WTC11 (cell line): ENCODE measurements at places on chromosomes 1 and 21.
A peak's percentile ranks its signal among the peaks of the same experiment; 100 is the strongest.

DNA sequence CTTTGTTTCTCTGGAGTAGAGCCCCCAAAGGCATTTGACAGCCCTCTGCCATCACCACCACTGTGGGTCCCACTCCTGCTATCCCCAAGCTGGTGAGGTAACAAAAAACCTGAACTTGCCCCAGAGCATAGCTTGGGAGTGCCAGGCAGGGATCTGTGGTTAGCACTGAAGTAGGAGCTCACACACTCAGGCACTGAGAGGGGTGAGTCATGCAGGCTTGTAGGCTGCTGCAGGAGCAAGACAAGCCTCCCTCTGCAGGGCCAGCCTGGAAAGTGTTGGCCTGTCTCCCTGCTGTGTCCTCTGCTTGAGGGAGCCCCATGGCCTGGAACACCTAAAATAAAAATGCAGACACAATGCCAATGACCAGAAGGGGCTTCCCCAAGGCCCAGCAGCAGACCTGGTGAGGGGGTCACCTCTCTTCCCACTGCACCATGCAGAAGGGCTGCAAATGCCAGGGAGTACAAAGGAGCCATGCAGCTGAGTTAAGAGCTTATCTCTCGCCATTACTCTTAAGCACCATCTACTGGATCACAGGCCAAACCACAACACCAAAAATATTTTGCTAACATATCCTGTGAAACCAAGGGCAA lies 108.9 kb upstream of the POGK start:
- no peak for DNase-seq

- no peak for DNase-seq
Observed at GRCh38 chr1:22089134-22089571, 36.6 kb downstream of the CDC42 start.

GRCh38 chr1:73998348-73998959 lies 199.5 kb downstream of the LRRIQ3 start:
- no peak for DNase-seq

GRCh38 chr1:227323171-227323966 lies 5.1 kb upstream of the CDC42BPA start:
- DNase-seq = no peak

DNA sequence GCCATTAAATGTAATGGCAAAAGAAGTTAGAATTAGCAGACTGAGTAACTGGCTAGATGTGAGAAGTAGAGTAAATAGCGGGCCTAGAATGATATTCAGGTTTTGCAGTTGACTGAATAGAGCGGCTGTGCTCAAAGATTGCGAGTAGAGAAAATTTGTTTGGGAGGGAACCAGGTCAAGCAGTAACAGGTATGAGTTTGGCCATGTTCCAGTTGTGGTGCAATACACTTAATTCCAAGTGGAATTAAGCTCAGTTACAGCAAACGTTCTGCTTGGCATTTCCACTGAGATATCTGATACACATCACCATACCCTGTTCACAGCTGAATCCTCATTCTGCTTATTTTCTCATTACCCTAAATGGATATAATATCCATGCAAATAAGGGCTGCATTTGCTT lies 1382.9 kb downstream of the MRPL39 start:
- no peak for DNase-seq

GRCh38 chr1:205168291-205168690 lies 43.2 kb downstream of the DSTYK start:
- no peak for DNase-seq

GRCh38 chr1:89512996-89513720 lies 11.5 kb upstream of the LRRC8B start:
- DNase-seq = no peak

- DNase-seq = no peak
Observed at GRCh38 chr1:107557095-107557494, 407.9 kb downstream of the VAV3 start.

DNA sequence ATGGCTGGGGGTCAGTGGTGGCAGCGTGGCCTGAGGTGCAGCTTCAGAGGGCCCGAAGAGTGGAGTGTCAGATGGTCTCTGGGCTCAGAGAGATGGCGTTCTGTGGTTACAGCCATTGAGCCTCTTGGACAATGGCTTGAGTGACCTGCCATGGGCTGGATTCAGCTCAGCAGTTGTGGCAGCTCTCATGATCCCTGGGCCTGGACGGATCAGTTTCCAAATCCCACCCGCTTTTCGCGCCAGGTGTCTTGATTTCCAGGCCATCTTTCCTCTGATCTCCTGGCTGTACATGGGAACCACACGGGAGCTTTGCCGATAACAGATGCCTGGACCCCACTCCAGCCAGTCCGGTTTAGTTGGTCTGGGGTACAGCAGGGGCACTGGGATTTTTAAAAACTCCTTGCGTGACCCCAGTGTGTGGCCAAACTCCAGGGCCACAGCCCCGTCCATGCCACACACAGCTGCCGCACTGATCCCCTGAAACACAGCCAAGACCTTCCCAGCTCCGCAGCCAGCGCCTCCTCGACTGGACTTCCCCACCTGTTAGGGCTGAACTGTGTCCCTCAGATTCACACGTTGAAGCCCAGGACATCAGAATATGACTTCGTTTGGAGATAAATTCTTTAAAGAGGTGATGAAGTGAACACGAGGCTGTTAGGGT lies 67.9 kb downstream of the ATP5PO start:
- DNase-seq = no peak

DNA sequence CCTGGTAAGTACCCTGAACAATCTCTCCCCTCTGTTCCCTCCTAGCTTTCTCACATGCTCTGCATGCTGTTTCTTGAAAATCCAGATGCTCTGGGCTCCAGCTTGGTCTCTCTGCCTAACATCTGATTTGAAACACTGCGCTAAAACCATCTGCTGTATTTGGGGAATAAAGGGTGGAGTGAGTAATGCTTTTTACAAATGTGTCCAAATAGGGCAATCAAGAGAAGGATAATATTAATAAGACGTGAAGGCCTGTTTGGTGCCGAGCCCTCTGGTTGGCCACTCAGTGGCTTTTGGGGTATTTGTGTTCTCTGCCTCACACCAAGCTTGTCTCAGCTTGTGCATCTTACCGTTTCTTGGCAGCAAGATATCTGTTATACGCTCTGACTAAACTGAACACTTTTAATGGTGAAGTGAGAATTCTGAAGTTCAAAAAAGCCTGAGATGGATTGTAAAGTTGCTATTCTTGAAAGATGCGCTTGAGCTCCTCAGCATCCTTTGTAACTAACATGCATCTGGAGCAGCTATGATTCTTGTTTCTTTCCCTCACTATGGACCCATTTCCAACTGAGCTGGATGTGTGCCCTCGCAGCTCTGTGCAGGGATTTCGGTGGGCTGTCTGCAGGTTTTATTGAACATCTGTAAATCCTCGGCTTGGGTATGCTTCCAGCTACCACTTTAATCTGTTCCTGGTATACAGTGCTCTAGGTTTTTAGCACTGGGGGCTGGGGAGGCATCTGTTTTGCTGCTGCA lies 269.4 kb downstream of the RWDD3 start:
- no peak for DNase-seq

GRCh38 chr1:11456965-11457364 lies 22.0 kb upstream of the DISP3 start:
- no peak for DNase-seq

- DNase-seq = peak; percentile 20
Observed at GRCh38 chr1:172720339-172720738, 61.4 kb downstream of the FASLG start.

DNA sequence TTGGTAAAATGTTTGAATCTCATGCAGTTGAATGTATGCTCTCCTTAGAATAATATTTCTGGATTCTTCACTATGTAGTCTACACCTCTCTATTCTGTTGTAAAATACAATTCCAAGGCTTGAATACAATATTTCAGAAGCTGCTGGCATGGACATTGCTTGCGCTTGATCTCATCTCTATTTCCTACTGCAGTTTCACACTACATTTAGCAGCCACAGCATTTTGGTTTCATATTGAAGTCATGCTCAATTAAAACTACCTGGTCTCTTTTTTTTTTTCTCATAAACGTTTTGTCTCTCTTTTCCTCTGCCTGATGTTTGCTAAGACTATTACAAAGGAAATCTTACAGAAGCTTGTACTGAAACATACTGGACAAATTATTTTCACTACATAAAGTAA lies 631.0 kb upstream of the TMPRSS15 start:
- DNase-seq = no peak

DNA sequence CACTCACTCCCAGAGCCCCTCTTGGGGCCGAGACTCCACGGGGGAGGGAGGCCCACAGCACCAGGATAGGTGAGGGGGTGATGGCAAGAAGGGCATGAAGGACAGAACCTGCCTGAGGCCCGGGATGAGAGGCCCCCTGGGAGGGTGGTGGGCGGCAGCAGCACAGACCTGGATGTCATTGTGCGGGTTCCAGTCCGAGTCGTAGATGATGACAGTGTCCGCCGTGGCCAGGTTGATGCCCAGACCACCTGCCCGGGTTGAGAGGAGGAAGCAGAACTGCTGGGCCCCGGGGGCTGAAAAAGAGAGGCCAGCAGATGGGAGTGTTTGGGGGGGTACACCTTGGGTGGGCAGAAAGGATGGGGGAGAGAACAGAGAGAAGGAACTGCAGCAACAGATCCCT lies 50.1 kb downstream of the CHD5 start:
- no peak for DNase-seq

- DNase-seq = no peak
Observed at GRCh38 chr1:167169642-167170041, 51.0 kb upstream of the POU2F1 start.

- DNase-seq = no peak
Observed at GRCh38 chr1:4137621-4138415, 237.7 kb upstream of the C1orf174 start.

DNA sequence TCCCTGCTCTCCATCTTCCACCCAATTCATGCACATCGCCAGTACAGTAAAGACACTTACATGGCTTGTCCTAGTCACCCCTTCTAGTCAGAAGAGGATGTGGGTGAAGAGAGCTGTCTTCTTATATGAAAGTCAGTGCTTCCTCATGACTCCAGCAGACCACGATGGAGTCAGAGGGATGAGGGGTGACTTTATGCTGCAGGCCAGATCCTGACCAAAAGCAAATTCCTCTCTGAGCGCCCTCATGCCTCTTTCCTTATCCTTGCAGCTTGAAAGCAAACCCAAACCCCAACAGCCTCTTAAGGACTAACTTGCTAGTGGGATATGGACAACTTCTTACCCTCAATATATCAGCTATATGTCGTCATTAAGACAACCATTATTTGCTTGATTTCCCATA lies 348.2 kb upstream of the DUSP10 start:
- DNase-seq = no peak

DNA sequence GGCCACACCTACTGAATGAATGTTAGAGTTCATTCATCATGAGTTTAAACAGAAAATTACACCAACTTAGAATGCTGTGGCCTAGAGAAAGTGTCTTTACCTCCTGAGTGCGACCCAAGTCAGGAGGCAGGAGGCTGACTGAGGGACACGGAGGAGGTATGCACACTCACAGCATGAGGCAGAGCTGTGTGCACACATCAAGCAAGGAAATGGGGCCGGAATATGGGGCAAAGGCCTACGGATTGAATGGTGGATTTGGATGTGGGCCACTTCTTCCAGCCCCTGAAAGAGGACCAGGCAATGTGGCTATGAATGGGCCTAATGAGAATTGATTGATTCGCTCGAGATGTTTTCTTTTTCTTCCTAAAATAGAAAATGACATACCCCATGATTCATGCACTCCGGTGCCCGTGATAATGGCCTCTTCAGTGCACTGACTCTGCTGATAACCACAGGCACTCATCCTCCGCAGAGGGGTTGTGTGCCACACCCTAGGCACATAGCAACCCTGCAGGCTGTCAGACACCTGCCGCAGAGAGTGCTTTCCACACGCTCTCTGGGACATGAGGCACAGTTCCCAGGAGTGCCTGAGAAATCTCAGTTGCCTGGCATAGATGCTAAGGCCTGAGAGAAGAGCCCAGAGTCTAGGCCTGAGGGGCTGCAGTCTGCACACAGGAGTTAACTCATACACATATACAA lies 155.5 kb downstream of the GLUL start:
- DNase-seq = no peak

GRCh38 chr1:9169601-9170137 lies 40.8 kb upstream of the GPR157 start:
- no peak for DNase-seq

DNA sequence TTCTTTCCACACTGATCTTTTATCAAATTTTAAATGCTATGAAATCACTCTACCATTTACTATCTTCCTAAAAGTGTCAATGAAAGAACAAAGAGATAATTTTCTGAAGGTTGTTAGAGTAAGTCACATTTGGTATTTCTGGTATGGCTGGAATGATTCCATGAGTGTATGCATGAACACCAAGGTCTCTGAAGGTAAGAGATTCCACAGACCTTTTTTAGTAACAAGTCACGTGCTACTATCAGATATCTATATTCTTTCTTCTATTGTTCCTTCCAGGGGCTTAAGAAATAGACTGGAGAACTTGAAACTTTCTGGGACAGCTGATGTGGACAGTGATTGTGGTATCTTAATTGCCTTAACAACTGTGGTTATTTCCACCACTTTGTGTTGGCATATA lies 265.0 kb downstream of the SDCCAG8 start:
- no peak for DNase-seq

DNA sequence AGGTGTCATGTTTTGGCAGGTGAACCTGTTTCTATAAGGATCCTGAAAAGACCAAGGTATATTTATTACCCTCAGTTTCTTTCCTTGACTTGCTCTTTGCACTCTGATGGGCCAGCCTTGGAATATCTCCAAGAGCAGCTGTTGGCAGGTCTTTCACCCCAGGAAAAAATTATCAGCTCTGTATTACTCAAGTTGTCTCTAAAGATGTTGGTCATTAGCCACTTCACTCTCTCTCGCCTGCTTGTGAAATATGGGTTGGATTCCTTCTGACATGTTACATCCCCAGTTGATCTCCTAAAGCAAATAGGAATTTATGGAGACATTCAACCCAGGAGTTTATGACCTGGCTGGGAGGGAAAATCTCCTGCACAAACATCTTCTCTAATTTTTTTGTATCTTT lies 85.9 kb downstream of the KCNJ15 start:
- DNase-seq = no peak

GRCh38 chr21:36539434-36540150 lies 59.7 kb upstream of the CLDN14 start:
- no peak for DNase-seq

DNA sequence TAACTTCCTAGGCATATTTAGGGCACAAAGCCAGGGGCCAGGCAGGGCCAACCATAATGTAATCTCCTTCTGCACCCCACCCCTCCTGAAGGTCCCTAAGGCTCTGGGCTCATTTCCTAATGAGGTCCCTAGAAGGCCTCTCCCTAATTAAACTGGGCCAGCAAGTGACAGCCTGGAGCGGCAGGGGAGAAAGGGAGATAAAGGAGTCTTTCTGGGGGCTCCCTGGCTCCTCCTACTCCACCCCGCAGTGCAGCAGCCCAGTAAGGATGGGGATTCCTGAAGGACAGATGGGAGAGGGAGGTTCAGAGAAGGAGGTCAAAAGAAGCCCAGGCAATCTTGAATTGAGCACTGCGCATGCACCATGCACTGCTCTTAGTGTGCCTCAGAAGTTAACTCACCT lies 12.8 kb downstream of the LRP8 start:
- no peak for DNase-seq
